Stimulated activated CD4-positive, alpha-beta T cell treated with anti-CD3 and anti-CD28 coated beads, Interleukin-1b, Interleukin-23, amount 100 ng/mL, for 1 hour (primary cell): ENCODE measurements at places on chromosomes 6 and 20.

GRCh38 chr20:50855498-50856474 is 60.9 kb downstream of the BCAS4 start:
- DNase-seq, result no peak

DNA sequence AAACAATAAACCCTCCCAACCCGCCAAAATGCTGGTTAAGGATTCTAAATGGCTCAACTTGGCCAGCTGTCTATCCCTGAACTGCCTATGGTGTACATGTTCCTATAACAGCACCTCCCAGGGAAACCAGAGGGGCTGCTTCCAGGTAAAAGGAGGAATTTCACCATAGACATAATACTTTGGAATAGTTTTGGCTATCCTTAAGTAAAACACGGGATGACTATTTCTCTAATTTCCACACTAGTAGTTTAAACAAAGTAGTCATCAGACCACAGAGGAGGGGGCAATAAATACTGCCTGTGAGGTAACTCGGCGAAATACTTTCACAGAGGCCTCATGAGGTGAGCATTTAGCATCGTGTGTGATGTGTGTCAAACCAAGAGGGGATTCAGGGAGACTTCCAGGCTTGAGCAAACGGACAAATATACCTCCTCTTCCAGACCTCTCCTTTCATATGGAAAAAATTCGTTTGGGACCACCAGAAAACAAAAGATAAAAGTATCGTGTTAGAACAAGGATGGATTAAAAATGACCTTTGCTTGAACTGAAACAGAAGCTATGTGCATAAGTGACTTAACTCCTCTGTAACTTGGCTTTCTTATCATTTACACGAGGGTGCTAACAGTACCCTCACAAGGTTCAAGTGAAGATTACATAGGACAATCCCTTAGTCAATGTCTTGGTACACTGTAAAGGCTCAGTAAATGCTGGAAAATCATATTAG is 1.0 kb upstream of the XRN2 start:
- DNase-seq, result no peak

- DNase-seq, result no peak
These were observed 39.9 kb downstream of the EDN3 start for GRCh38 chr20:59340201-59340885.

DNA sequence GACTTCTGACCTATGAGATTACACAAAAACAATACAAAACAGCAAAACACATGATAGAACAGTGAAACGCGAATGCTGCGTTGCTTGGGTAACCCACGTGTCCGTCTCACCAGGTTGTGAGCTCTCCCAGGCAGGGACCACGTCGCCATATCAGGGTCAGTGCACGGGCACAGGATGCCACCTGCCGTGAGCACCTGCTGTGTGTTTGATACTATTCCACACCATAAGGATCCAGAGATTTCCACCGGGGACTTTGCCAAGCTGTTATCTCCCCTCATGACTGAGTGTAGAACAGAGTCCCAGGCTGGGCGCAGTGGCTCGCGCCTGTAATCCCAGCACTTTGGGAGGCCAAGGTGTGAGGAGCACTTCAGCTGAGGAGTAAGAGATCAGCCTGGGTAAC is 288.0 kb downstream of the BMP7 start:
- no peak for DNase-seq

DNA sequence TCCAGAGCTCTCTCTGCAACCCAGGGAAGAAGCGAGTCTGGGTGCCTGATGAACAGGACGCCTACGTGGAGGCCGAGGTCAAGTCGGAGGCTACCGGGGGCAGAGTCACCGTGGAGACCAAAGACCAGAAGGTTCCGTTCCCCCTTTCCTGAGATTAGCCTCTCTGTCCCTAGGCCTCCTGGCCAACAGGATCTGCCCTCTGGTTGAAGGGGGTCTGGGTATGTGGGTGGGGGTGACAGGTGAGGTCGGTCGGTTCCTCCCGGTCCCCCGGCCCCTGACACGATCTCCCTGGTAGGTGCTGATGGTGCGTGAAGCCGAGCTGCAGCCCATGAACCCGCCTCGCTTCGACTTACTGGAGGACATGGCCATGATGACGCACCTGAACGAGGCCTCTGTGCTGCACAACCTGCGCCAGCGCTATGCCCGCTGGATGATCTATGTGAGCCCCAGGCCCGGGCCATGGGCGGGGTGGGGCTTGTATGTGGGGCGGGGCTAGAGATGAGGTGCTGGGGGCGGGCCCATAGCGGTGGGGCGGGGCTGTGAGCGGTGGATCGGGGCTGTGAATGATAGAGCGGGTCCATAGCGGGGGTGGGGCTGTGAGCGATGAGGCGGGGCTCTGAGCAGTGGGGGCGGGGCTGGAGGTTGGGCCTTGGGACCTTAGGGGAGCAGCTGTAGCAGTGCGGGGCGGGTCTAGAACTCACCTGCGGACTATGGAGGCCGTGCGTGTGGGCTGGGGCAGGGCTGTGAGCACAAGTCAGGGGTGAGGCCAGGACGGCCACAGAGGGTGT is 23.9 kb downstream of the MYH7B start:
- no peak for DNase-seq

- DNase-seq, result no peak
These were observed 10.7 kb downstream of the HMGN3 start for GRCh38 chr6:79223611-79224404.

DNA sequence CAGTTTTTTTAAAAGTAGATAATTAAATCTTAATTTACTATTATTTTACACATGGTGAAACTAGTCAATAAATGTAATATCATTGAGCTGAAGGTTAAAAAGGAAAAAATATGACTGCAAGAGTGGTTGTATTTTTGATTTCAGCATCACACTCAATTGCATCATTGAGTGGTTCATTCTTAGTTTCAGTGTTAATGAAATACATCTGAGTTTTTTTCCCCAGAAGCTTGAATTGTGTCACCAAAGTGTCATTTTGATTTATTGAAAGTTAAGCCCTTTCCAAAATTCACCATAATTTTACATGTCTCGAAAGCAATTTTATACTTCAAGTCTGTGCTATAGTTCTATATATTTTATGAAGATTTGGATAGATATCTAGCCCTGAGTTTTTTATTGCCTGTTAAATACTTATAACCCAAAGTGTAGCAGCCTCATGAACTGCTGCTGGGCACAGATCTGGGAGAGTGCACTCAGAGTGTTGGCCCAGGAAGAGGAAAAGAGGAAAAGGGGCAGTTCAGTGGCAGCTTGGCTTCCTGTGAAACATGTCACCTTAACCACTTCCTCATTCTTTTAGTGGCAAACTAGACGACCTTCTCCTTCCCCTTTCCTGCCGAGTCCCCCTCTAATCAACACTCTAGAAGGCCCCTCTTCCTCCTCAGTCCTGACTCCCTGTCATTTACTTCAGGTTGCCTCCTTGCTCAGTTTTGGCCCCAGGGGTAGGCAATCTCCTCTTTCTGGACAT is 140.7 kb downstream of the ESR1 start:
- DNase-seq, result no peak

- no peak for DNase-seq
These were observed 880 bp downstream of the ADNP start for GRCh38 chr20:50930139-50930975.

DNA sequence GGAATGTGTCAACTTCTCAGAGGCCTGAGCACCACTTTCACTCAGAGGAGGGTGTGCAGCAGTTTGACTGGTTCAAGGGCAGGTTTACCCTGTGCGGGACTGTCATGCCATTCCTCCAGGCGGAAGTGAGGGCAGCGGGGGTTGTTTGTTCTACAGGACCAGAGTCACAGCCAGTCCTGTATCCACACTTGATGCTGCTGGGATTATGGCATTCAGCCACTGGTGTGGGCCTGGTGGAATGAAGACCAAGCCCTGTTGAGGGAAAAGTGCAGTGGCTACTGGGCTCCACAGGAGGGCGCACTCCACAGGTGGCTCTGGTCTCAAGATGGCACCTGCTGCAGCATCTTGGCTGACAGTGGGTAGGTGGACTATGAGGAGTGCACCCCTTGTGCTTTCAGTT is 14.8 kb downstream of the SEMG2 start:
- no peak for DNase-seq

DNA sequence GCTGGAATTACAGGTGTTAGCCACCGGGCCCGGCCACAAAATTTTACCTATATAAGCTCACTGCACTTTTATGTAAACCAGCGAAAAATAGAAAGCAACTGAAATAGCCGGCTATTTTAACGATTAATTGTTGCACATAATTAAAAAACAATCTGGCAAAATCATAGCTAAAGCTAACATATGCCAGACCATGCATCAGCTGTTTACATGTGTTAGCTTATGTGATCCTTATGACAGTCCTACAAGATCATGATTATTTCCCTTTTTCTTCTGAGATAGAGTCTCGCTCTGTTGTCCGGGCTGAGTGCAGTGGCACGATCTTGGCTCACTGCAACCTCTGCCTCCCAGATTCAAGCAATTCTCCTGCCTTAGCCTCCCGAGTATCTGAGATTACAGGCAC is 157.0 kb downstream of the ZFP64 start:
- DNase-seq, result no peak
